ENCODE measurements at places on chromosomes 7 and 10.

DNA sequence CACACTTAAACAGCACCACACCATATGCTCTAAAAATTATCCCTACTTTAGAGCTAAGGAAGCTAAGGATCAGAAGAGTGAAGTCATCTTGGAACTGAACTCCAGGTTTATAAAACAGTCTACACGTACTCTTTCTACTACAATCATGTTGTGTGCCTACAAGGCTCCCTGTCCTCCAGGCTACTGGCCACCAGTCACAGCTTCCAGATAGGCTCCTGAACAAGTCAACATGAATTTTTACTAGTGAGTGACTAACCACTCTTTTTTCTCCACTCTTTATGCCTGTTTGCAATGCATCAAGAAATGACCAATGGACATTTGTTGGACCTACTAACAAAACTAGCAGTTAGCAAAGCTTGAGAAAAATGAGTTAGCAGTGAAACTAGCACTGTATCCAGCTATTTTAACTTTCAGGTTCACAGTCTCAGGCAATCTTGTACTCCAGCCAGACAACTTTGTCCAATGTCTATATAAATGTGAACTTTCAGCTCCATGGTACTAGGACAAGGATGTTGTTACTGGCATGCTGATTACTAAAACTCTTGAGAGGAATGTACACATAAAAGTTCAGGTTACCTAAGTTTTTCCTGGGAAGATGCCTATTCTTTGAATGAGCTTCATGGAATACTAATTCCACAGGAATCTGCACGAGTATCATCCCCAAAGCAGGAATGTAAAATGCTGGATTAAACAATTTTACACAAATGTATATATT, 180.0 kb downstream of the BTAF1 start:
- no peak for DNase-seq

GRCh38 chr7:127383123-127383835, 9.2 kb downstream of the ZNF800 start:
- no peak for DNase-seq

- no peak for DNase-seq
These were observed 34.1 kb downstream of the CHST3 start for GRCh38 chr10:71998119-71998839.

- no peak for DNase-seq
These were observed 257.2 kb upstream of the CACNA2D1 start for GRCh38 chr7:82700741-82701140.

DNA sequence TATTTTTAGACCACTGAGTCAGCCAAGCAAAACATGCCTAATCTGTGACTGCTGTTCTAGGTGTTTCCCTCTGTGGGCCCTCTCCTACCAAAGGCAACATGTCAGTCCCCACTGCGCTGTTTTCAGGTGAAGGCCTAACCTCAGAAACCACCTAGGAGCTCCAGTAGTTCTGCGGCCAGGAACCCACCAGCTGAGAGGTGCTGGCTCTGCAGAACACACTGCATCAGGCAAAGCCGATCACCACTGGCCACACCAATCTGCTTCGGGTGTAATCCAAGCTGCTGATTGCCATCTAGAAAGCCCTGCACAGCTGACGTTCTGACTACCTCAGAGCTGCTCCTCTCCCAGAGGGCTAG, 14.9 kb downstream of the CAMK2G start:
- DNase-seq = peak; percentile 52
